Naive B cell (primary cell): ENCODE measurements at places on chromosomes 1 and 21.

GRCh38 chr1:150015651-150016131, 5.2 kb upstream of the OTUD7B start:
- peaks cover 7% of the 10 kb centered on the region for H3K36me3 ChIP-seq
- peak overlapping the region; percentile 58 for H3K4me3 ChIP-seq
- no peak for DNase-seq
- peaks cover 40% of the 10 kb centered on the region for H3K27me3 ChIP-seq
- no peak overlapping the region for H3K27ac ChIP-seq

DNA sequence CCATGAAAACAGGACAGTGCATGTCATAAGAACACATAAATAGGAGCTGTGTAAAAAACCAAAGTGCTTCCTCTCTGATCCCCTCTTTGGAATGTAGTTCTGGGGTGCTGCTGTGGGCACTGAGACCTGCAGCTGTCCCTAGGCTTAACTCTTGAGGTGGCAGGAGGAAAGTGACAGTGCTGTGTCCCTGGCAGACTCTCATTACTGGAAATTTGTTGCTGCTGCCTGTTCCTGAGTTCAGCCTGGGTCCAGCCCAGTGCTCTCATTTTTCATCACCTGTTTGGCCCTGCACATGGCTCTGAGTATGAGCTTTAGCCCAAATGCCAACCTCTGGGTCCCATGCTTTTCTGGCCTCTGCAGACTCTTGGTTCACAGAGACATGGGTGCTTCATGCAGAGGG, 329.3 kb downstream of the DSCAM start:
- H3K27ac ChIP-seq = no peak overlapping the region
- no peak overlapping the region for H3K4me3 ChIP-seq
- H3K4me1 ChIP-seq = no peaks in the 10 kb centered on the region
- DNase-seq = no peak
- H3K36me3 ChIP-seq = no peaks in the 10 kb centered on the region

GRCh38 chr21:41269535-41269934, 47.1 kb upstream of the FAM3B start:
- H3K36me3 ChIP-seq = peaks cover 23% of the 10 kb centered on the region
- H3K4me1 ChIP-seq = no peaks in the 10 kb centered on the region
- DNase-seq = no peak
- no peaks in the 10 kb centered on the region for H3K27me3 ChIP-seq
- no peak overlapping the region for H3K27ac ChIP-seq

DNA sequence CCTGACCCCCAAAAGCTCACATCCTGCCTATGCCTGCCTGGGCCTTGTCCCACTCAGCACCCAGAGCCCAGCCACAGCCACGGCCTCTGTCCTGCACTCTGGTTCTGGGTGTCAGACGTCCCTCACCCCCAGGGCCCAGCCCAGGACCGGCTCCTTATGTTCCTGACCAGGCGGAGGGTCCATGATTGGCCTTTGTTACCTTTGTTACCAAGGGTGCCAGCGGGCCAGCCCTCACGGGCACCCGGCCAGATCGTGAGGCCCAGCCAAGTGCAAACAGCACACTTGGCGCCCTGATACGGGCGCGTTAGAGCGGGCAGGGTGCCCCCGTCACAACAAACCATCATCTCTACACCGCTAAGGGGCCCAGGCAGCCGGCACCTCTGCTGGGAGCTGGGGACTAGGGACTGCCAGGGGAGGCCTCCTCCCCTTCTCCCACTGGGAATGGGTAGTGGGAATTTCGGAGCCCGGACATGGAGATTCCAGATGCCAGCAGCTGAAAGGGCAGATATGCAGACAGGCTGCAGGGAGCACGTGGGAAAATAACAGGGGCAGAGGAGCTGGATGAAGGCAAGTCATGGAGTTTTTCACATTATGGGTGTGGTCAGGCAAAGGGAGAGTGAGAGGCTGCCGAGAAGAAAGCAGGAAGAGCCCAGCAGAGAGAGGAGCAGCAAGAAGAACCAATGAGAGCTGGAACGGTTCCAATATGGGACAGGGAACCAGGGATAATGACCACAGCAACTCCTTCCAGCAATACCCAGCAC, 22.1 kb downstream of the HSPG2 start:
- peaks cover 6% of the 10 kb centered on the region for H3K4me1 ChIP-seq
- H3K27me3 ChIP-seq = no peaks in the 10 kb centered on the region
- no peak overlapping the region for H3K4me3 ChIP-seq
- no peak for DNase-seq

- peaks cover 10% of the 10 kb centered on the region for H3K36me3 ChIP-seq
- no peak overlapping the region for H3K27ac ChIP-seq
- H3K4me1 ChIP-seq = no peaks in the 10 kb centered on the region
- DNase-seq = no peak
- H3K27me3 ChIP-seq = no peaks in the 10 kb centered on the region
Measured at GRCh38 chr21:26098772-26099397, 71.7 kb downstream of the APP start.

- DNase-seq = no peak
- peaks cover 11% of the 10 kb centered on the region for H3K27me3 ChIP-seq
- no peaks in the 10 kb centered on the region for H3K36me3 ChIP-seq
- H3K4me1 ChIP-seq = no peaks in the 10 kb centered on the region
- H3K4me3 ChIP-seq = no peak overlapping the region
Measured at GRCh38 chr1:177310326-177310725, 139.6 kb downstream of the BRINP2 start.

- H3K27ac ChIP-seq = no peak overlapping the region
- no peaks in the 10 kb centered on the region for H3K36me3 ChIP-seq
- peak overlapping the region; percentile 71 for H3K4me3 ChIP-seq
- H3K4me1 ChIP-seq = peaks cover 12% of the 10 kb centered on the region
- no peak for DNase-seq
Measured at GRCh38 chr1:1020415-1021009, 592 bp downstream of the AGRN start.

DNA sequence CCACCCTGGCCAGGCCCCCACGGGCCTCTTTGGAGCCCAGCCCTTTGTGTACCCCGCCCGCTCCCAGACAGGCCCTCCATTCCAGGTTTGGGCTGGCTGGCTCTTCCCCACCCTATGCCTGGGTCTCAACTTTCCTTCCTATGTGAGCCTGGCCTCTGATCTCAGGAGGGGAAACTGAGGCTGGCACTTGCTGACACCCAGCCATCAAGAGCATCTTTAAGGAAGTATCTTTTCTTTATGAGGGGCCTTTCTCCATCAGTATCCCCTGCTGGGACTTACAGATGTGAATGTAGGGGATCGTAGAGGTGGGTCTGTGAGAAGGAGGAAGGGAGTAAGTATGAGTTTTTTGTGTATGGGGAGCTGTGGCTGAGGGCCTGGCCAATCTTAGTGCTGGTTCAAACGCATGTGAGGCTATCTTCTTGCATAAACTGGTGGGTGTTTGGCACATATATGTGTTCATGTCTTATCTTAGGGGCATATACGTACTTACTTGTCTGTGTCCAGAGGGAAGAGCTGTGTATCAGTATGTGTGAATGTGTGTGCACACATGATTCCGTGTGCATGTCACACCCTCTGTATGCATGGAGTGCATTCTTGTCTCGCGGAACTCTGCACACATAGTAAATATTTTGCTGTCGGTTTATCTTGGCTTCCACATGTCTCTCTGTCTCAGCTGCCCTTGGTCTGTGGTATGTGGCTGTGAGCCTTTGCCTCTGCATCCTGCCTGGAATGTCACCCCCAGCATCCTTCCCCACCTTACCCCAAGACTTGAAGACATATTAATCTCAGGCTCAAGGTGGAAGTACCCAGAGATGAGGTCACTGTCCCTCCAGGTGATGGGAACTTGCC, 5.4 kb downstream of the NECTIN4 start:
- peaks cover 13% of the 10 kb centered on the region for H3K27me3 ChIP-seq
- DNase-seq = no peak
- H3K36me3 ChIP-seq = no peaks in the 10 kb centered on the region

- peaks cover 11% of the 10 kb centered on the region for H3K27me3 ChIP-seq
- no peak overlapping the region for H3K27ac ChIP-seq
- H3K4me3 ChIP-seq = no peak overlapping the region
- H3K4me1 ChIP-seq = no peaks in the 10 kb centered on the region
- DNase-seq = no peak
- no peaks in the 10 kb centered on the region for H3K36me3 ChIP-seq
Measured at GRCh38 chr1:74775735-74776134, 42.8 kb downstream of the TYW3 start.

- H3K4me3 ChIP-seq = no peak overlapping the region
- no peak overlapping the region for H3K27ac ChIP-seq
- no peaks in the 10 kb centered on the region for H3K27me3 ChIP-seq
- peaks cover 21% of the 10 kb centered on the region for H3K4me1 ChIP-seq
Measured at GRCh38 chr1:4056989-4057388, 156.9 kb upstream of the C1orf174 start.

- no peak overlapping the region for H3K4me3 ChIP-seq
- peaks cover 4% of the 10 kb centered on the region for H3K4me1 ChIP-seq
- H3K27ac ChIP-seq = no peak overlapping the region
- DNase-seq = no peak
Measured at GRCh38 chr1:235073968-235074522, 54.6 kb downstream of the TOMM20 start.
